ENCODE measurements at places on chromosomes 13 and 19.

DNA sequence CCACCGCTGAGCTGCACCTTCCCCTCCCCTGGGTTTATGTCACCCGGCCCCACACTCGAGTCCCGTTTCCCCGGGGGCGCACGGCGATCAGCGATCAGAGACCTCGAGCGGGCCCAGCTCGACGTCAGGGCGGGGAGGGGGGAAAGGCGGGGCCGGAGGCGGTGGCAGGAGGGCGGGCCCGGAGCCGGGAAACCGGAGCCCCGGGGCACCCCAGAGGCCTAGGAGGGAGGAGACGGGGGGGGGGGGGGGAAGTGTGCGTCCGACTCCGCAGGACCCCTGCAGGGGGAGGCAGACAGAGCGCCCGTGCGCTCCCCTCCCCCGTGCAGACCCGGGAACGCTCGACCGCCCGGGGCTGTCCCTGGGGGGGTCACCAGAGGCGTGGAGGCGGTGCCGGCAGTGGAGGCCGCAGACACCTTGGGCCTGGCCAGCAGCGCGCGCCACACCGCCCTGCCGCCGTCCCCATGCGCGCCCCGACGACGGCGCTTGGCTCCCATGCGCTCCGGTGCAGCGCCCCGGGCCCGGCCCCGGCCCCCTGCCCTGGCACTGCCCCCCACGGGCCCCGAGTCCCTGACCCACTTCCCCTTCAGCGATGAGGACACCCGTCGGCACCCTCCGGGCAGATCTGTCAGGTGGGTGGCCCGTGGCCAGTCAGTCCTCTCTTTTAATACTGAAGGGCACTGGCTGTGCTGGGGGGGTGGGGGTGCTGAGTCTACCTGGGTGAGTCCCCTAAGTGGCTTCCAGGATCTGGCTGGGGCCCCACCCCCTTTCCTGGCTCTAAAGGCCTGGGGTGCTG, 11.8 kb downstream of the PDE4A start:
- no peak for DNase-seq

GRCh38 chr19:11324079-11324661, 15.3 kb downstream of the RAB3D start:
- DNase-seq: peak; percentile 72

DNA sequence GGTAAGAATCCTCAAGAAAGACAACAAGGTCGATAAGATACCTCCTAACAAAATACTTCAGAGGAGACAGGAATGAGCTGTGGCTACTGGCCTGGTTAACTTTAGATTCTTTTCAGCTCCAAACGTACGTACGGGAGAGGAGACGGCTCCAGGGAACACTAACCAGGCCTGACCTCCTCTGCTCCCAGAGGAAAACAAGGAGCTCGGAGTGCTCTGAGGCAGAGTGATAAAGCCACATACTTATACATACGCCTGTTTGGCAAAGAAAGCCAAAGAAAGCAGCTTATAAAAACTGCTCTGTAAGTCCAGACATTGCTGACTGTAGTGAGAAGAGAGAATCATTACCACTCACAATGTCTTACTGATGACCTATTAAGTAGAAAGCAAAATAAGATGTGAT, 263.9 kb downstream of the MZT1 start:
- DNase-seq: no peak

DNA sequence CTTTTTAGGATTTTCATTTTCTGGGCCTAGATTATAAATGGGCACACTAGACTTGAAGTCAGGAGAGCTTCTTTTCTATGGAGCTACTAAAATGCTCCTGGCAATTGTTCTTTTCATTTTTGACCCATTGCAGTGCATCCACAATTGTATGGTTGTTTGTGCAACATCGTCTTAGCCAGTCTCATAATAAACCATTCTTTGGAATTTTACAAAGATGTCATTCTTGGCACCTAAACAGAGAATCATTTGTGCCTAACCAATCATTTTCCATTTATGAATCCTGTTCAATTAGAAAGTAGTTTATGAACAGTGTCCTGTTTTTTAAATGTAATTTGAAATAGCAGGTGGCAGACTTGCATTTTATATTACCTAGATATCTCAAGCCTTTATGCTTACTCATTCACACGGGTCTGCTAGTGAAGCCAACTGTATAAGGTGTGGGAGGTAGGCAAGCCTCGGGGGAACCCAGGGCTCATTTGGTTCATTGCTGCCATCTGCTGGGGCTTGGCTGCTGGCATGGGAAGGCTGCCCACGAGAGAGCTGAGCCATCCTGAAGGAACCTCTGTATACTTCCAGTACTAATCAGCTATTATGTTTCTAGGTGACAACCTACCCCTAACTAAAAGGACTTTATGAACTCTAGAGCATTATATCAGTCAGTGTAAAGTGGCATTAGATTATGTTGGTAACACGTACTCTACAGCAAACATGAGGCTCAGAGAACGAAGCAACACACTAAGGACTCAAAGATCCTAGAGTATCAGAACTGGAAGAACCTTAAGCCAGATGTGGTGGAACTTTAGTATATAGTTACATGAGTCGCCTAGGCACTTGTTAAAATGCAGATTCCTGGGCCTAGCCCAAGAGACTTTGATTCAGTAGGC, 60.0 kb downstream of the TPT1 start:
- DNase-seq: peak; percentile 1

- DNase-seq: no peak
Observed at GRCh38 chr19:16232127-16232526, 34.4 kb downstream of the AP1M1 start.

DNA sequence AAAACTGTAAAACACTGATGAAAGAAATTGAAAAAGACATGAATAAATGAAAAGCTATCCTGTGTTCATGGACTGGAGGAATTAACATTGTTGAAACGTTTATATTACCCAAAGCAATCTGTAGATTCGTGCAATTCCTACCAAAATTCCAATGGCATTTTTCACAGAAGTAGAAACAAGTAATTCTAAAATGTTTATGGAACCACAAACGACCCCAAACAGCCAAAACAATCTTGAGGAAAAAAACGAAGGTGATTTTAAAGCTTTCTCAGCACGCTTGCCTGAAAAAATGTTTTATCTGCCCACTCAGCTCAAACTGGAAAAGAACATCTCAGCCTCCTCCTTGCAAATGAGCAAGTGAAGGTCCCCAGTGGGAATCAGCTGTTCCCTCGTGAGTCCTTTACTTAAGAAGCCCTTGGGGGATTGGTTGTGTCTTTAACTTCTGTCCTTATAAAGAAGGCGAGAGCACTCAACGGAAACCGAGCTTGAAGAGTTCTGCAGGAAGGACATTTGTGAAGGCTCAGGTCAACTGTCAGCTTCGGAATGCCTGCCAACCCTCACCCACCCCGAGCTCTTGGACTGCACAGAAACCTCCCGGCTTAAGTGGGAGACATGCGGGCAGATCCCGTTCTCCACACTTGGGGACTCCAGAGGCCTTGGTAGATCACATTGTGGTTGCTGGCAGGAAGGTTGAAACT, 256.0 kb upstream of the IRS2 start:
- no peak for DNase-seq

GRCh38 chr19:40528533-40529092, 48.1 kb upstream of the SHKBP1 start:
- no peak for DNase-seq

Measured in T1000 (cell line).